Urothelium cell line (cell line): ENCODE measurements at places on chromosomes 2 and 18.

DNA sequence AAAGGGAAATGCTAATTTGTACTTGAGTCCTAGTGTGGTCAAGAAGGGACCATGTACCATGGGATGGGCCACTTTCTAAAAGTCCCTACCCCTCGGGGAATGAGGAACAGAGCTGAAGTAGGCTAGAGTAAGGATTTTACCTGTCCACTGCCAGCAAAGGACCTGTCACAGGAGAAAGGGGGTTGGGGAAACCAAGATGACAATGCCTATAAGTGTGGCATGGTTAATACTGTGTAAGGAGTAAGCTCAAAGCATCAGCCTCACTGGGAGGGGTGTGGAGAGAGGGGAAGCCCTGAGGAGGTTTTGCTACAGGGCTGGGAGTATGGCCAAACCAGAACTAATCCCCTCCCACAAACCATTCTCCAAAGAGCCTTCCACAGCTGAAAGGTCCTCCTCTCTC lies 15.8 kb downstream of the GKN2 start:
- no peak for DNase-seq

- no peak for DNase-seq
These were observed 13.6 kb downstream of the B3GNT2 start for GRCh38 chr2:62209427-62209991.

- no peak for DNase-seq
These were observed 16.0 kb downstream of the NEB start for GRCh38 chr2:151718247-151718646.

GRCh38 chr2:207230261-207231105 lies 64.7 kb upstream of the KLF7 start:
- DNase-seq: peak; percentile 43

DNA sequence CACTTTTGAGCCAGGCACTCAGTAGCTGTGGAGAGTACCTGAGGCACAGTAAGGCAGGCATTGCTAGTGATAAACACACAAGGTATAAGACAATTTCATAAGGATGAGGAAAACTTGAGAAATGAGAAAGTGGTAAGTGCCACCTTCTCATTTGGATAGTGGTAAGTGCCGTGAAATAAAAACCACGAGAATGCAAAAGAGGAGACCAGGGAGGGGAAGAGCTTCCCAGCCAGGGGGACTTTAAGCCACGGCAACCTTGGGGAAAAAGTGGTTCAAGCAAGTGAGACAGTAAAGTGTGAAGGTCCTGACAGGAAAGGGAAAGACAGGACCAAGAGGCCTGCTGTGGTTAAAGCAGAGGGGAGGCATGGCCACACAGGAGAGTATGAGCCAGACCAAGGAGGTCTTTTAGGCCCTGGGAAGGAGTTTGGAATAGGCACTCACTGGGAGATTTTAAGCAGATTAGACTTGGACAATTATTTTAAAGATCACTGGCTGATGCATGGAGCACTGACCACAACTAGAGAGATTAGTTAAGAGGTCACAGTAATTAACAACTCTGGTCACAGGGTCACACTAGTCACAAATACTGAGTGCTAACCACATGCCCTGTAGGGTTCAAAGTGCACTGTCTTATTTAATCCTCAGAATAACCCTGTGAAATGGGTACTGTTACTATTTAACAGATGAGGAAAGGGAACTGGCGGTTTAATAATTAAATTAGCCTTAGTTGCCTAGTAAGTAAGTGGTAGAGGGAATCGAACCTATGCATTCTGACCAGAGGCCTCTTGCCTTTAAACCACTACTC lies 50.1 kb downstream of the THOC1 start:
- no peak for DNase-seq

DNA sequence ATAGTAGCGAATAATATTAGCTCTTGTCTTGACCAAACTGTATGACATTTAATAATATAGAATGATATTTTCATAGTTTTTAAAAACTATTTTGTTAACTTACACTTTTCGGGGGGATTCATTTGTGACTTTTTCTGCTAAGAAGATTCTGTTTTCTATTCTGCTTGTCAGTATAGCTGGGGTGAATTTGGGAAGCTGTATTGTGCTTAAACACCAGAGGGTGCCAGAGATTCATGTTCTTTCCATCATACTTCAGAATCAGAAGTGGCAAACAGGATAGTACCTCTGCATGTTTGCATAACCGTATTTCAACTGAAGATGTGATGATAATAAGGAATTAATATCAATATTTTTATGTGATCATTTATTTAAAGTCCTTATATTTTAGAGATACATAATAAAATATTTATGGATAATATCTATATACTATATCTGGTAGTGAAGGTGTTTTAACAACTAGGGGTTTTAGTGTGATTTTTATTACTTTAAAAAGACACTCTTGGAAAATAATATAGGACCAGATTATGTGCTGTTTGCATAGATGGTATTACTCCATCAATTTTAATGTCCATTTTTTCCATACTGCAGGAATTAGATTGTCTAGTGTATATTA lies 81.0 kb downstream of the TAF4B start:
- peak; percentile 3 for DNase-seq

- DNase-seq: no peak
These were observed 111.8 kb downstream of the ERBB4 start for GRCh38 chr2:212426637-212427412.

DNA sequence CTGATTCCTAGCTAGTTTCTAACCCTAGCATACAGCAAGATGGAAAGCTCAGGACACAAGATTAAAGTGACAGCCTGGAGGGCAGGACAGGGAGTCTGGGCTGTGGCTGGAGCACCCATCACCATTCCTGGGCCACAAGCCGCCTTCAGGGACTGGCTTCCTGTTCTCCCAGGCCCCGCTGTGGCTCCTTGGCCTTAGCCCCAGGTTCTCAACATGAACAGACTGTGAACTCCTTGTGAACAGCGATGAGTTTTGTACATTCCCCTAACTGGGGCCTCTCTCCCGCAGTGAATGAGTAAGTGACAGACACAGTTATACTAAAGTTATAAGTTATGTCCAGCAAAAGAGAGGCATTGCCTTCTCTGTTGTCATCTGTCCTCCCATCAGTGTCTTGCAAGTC lies 35.9 kb upstream of the SLC14A1 start:
- no peak for DNase-seq

GRCh38 chr18:2960983-2961696 lies 51.8 kb downstream of the LPIN2 start:
- no peak for DNase-seq

GRCh38 chr18:26448714-26449159 lies 99.6 kb downstream of the KCTD1 start:
- DNase-seq: no peak

GRCh38 chr2:218332920-218333645 lies 23.6 kb upstream of the CATIP start:
- no peak for DNase-seq

DNA sequence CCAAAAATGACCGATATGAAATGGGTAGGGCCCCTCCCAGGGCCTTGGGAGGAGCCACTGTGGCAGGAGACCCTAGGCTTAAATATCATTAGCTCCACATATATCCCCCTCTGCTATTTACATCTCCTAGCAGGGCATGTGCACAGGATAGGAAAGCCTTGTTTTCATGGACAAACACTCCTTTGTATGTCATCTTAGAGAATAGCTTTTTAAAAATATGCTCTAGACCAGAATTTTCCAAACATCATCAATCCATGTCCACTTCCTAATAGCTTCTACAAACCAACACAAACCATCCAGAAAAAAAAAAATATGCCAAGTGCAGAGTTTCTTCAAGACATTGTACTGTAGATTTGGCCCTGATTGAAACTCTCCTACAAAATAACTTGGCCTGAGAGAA lies 10.8 kb downstream of the DAPL1 start:
- DNase-seq: no peak

GRCh38 chr2:25981596-25982272 lies 563 bp downstream of the KIF3C start:
- peak; percentile 36 for DNase-seq

- DNase-seq: no peak
These were observed 82.0 kb downstream of the LIMS1 start for GRCh38 chr2:108616318-108616717.

GRCh38 chr2:24360050-24360962 lies at the start of gene ITSN2:
Gene ITSN2 (minus strand): TSS chr2:24360536. CDS start chr2:24328082, 32,454 bp downstream.
- DNase-seq: peak; percentile 93

GRCh38 chr18:54069729-54070128 lies 154.7 kb downstream of the MBD2 start:
- DNase-seq: no peak

- DNase-seq: no peak
These were observed 796.6 kb upstream of the ZEB2 start for GRCh38 chr2:145316496-145316895.

DNA sequence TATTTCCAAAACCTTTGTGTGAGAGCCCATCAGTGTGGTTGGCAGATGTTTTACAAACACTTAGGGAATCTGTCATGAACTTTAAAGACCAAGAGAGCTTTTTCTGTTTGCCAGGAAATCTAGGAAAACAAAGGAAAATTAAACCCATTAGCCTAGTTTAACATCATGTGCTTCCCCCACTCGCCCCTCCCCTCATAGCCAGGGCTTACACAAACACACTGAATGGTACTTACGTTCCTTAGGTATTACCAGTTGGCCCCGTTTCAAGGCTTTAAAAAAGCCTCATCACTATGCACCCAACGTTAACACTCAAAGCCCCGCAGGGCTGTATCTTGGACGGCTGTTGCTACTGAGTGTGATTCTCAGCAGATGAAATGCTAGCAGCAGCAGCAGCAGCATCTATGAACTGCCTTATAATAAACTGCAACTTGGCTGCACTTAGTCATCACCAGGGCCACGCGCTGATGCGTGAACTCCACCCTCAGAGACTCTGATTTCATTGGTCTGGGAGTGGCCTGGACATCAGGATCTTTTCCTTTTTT lies 20.1 kb upstream of the TTC39C start:
- DNase-seq: peak; percentile 17

DNA sequence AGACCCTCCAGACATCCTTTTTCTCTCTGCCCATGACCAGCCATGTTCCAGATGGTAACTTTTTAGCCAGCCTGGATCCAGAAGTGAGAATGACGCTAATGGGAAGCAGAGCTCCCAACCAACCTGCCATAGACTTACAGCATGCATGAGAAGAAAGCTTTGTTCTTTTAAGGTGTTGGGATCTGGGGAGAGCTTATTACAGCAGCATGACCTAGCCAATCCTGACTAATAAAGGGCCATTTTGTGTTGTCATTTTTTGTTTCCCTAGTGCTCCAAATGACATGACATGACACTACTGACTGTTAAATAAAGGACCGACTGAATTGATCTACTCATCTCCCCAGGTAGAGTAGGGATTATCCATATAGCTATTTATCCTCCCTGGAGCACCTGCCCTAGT lies 5.2 kb upstream of the PRKCE start:
- no peak for DNase-seq

- DNase-seq: peak; percentile 64
These were observed 48.1 kb downstream of the MERTK start for GRCh38 chr2:111946294-111947114.

DNA sequence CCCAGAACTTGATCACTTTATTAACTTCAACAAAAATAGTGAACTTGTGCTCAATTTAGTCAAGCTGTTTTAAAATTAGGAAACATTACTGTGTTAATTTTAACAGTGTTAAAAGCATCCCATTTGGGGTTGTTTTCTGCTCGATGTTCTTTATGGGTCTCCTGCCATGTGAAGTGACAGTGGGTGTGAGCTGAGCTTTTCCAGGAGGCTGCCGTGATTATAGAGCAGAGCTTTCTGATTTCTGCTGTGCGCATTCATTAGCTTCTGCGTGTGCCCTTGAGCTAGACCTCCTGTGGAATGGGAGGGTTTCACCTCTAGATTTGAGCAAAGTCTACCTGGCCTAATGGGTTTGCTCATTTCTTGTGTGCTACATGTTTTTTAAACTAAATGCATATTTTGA lies 121.5 kb downstream of the WDSUB1 start:
- no peak for DNase-seq

GRCh38 chr2:6352906-6353515 lies 512.7 kb downstream of the CMPK2 start:
- peak; percentile 69 for DNase-seq

GRCh38 chr2:128454980-128455720 lies 136.5 kb upstream of the HS6ST1 start:
- no peak for DNase-seq

GRCh38 chr18:13303756-13304364 lies 85.3 kb downstream of the LDLRAD4 start:
- no peak for DNase-seq

DNA sequence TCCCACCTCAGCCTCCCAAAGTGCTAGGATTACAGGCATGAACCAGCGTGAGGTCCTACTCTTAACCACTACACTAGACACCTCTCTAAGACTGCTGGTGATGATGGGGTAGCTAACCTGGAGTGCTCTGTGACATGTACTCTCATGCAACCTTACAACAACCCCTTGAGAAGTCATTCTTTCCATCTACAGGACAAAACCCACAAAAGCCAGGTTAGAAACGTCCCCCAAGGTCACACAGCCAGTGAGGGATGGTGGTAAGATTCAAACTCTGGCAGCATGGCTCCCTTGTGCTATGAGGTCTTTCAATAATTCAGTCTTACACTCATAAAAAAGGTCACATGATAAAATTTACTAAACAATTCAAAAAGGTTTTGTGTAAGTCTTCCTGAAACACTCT lies 94.8 kb upstream of the SERTAD2 start:
- DNase-seq: no peak

GRCh38 chr18:46037512-46038305 lies 34.4 kb downstream of the PSTPIP2 start:
- DNase-seq: no peak

- no peak for DNase-seq
These were observed 421.3 kb downstream of the LPIN1 start for GRCh38 chr2:12167525-12168317.

GRCh38 chr18:26506012-26506411 lies 42.3 kb downstream of the KCTD1 start:
- no peak for DNase-seq

GRCh38 chr2:201320701-201321100 lies 36.4 kb downstream of the FLACC1 start:
- no peak for DNase-seq

DNA sequence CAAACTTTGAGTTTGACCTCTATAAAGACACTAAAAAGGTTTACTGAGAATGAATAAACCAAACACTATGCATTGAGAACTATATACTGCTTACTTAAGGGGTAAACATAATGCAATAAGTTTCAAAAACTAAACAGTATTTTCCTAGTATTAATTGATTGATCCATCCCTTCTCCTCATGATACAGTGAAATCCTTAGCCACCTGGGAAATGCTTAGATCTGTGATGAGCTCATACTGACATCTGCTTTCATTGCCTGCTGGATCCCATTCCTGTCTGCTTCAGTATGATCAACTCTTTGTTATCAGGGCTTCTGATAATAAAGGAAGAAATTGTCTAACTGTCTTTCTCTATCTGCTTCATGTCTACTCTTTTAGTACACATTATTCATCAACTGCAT lies 74.9 kb upstream of the UBE2E3 start:
- DNase-seq: no peak

- DNase-seq: peak; percentile 45
These were observed 1.7 kb upstream of the CTDSP1 start for GRCh38 chr2:218397820-218398436.
